ENCODE measurements at places on chromosomes 11 and 22. TPM values are rescaled to one million over a fixed set of nuclear protein-coding genes. Genes with fewer than 3 reads are reported as not detected.

DNA sequence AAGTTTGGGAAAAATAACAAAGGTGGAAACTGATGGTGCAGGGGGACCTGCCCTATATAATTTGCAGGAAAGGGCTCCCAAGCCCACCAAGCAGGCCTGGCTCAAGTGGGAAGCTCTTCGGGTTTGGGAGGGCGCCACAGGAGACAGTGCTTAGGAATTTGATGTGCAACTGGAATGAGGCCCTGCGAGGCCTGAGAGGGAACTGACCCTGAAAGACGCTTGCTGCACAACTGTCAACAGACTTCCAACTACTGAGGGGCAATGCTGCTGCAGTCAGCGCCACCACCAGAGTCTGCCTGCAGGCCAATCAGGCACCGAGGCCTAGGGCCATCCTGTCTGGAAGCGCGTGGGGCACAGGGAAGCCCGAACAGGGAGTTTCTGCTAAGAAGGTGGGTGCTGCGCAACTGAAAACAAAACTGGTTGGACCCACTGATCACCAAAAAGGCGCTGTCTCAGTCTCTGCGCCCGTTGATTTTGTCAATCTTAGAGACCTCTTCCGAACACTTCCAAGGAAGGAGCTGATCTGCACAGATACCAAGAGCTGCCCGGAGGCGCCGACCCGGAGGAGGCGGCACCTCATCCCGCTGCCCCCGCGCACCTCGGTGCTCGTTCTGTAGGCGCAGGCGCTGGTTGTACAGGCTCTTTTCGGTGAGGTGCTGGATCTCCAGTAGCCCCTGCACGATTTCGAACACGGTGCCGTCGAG, 667 bp downstream of the DGCR6L start:
- DNase-seq: peak; percentile 30

- no peak for DNase-seq
Observed at GRCh38 chr11:32062540-32062939, 28.3 kb upstream of the RCN1 start.

GRCh38 chr22:46338636-46339035, 3.1 kb downstream of the TRMU start:
- no peak for DNase-seq

- peak; percentile 77 for DNase-seq
Observed at GRCh38 chr11:68432874-68433273, 27.7 kb upstream of the PPP6R3 start.

- DNase-seq: peak; percentile 75
Observed at GRCh38 chr11:67372993-67373647, at the start of gene CLCF1. CLCF1 (minus strand) TSS chr11:67373598; CDS start chr11:67373539, 59 bp downstream.

DNA sequence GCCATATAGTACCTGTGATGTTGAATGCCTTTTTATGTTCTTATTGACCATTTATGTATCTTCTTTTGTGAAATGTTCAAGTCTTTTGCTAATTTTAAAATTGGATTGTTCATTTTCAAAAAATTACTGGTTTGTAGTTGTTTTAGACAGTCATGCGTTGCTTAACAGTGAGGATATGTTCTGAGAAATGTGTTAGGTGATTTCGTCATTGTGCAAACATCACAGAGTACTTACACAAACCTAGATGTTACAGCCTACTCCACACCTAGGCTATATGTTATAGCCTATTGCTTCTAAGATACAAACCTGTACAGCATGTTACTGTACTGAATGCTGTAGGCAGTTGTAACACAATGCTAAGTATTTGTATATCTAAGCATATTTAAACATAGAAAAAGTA, 32.5 kb downstream of the PDE3B start:
- DNase-seq: no peak

GRCh38 chr22:31532060-31532459, 35.7 kb downstream of the SFI1 start:
- no peak for DNase-seq

DNA sequence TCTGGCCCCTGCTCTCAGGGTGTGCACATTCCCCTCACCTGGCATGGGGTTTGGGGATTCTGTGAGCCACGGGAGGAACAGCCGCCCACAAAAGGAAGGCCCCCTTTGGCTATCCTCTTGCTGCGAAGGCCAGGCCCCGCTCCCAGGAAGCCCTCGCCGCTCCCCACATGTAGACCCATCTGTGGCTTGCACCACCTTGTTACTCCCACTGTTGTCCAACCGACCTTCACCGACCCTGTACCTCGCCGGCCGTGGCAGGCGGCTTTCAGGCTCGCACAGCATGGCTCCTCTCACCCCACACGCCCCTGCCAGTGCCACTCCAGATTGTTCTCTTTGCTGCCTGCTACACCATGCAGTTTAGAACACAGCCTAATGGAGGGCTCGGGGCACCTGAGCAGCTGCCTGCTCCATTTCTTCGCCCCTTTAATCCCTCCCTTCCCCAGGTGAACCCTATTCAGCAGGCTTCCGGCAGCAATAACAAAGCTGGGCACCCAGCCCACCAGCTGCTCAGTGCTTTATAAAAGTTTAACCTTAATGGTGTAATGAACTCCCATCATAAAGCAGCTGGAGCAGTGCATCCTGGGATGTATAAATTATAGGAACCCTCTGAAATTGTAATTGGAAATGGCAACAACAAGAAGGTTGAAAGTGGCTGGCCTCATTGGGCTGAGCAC, 10.7 kb downstream of the DAGLA start:
- DNase-seq: no peak

- no peak for DNase-seq
Observed at GRCh38 chr11:97968071-97968470, 1052.7 kb upstream of the CNTN5 start.

GRCh38 chr22:39135092-39135896, 17.2 kb downstream of the CBX7 start:
- peak; percentile 75 for DNase-seq

- DNase-seq: no peak
Observed at GRCh38 chr11:130940706-130941105, 24.4 kb upstream of the SNX19 start.

GRCh38 chr22:41057076-41057475, 35.3 kb upstream of the EP300 start:
- DNase-seq: no peak

DNA sequence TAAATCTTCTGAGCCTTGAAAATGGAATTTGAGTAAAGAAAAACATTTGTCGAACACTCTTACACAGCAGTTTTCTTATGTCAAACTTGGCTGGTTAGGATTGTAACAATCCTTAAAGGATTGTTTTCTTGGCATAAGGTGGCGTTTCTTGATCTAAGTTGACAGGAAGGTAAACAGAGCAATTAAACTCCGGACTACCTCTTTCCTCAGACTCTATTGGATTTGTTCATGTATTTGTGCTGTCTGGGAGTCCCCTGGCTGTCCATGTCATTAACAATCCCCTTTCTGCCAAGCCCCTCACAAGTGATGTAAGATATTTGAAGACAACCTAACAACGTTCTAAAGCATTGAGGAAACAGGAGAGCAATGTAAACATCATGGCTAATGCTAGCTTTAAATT, 222.5 kb upstream of the SNX19 start:
- DNase-seq: no peak

DNA sequence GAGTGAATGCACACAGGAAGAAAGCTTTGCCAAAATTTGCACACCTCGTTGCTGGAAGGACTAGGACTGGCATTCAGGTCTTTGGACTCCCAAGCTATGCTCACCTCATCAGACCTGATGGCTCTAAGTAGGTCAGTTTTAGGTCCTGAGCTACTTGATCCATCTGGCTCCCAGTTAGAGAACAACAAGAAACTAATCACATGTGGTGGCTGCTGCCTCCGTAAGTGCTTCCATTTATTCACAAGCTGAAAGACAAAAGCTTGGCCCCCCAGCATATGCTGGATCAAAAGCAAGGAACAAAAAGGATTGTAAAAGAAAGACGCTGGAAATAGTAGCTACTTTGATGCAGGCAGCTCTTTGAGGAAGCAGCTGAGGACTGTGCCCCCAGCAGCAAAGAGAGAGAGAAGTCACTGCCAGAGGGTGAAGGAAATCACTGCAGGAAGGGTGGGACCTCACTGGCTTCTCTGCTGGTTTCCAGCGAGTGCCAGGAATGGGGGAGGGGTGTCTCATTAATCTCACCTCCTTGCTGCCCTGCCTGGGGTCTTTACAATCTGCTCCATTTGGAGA, 268.9 kb downstream of the KIRREL3 start:
- DNase-seq: no peak

DNA sequence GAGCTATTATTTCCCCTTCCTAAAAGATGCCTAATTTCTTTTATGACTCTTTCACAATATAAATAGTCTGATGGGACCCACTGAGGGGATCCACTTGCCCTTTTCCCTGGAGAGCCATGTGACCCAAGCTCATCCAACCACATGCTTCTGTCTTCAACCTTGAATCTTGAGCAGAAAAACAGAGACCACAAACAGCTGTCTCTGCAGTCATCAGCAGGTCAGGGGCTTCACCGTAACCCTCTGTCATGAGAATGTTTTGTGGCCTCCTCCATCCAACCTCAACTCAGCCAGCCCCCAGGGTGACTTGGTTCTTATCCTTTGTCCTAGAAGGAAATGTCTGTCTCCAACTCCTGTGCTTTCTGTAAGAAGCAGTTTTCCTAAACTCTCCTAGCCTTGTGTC, 129.6 kb upstream of the POU2AF2 start:
- no peak for DNase-seq

GRCh38 chr11:104649002-104649401, 249.3 kb downstream of the CASP12 start:
- DNase-seq: no peak

GRCh38 chr22:35883031-35883620, 145.5 kb downstream of the RBFOX2 start:
- DNase-seq: no peak

GRCh38 chr22:19729507-19729906, 6.2 kb downstream of the GP1BB start:
- no peak for DNase-seq

DNA sequence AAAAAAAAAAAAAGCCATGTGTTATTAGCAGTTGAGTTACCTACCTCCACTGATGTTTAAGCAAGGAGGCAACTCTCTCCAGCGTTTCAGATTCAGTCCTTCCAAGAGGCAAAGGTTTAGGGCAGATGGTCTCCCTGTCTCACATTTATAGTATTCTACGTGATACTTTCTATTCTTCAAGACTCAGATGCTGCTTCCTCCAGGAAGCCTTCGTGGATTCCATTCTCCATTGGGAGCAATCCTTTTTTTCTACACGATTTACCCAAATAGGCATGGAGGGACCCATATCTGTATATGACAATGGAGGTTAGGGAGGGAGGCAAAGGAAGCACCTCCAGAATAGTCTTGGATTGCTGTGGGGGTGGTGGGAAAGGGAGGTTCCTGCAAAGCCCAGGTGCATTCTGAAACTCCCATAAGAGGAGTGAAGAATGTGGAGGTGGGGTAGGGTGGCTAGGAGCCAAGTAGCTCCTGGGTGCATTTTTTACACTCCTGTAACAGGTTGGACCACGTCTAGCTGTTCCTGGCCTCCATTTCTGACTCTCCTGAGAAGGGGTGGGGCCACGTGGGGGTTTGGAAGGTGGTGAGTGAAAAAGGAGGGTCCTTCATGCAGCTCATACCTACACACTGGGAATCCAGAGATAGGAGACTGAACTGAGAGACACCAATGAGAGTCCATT, 16.2 kb downstream of the YPEL4 start:
- no peak for DNase-seq

- DNase-seq: no peak
Observed at GRCh38 chr11:102530558-102530957, at the start of gene MMP7. MMP7 (minus strand) TSS chr11:102530747; CDS start chr11:102530700, 47 bp downstream.

DNA sequence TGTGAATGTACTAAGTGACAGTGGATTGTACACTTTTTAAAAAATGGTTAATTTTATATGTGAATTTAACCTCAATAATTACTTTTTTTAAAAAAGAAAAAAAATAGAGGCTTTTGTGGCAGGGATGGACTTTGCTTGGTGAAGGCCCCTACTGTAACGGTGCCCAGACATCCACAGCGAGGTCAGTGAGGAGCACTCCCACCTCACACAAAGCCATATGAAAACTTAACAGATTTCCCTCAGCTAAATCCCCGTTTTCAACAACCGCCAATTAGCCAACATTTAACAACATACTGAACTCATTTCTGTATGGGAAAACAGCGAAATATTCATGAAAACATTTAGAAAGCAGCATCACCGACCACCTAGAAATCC, 642 bp upstream of the C11orf58 start:
- DNase-seq: no peak

- DNase-seq: no peak
Observed at GRCh38 chr11:66912361-66912760, 45.8 kb downstream of the PC start.

GRCh38 chr22:46052801-46053562, 76.0 kb upstream of the WNT7B start:
- peak; percentile 75 for DNase-seq

- no peak for DNase-seq
Observed at GRCh38 chr22:37425800-37426705, 1.2 kb downstream of the ELFN2 start.

GRCh38 chr22:48218889-48219420, 1456.5 kb downstream of the TBC1D22A start:
- DNase-seq: no peak

DNA sequence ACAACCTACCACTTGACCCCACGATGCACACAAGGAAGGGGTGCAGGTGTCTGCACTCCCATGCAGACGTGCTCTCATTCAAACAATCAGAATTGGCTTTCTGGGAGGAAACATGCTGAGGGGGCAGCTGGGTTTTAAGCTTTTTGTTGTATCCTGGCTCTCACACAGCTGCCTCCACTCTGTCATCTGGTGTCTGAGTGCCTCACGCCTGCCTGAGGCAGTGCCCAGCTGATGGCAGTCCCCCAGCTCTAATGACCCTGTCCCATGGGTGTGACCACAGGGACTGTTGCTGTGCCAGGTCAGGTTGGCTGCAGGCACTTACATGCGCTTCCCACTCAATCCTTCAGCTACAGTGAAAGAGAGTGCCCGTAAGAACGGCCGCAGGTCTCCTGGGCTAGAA, 53.7 kb downstream of the ARFGAP3 start:
- peak; percentile 71 for DNase-seq

DNA sequence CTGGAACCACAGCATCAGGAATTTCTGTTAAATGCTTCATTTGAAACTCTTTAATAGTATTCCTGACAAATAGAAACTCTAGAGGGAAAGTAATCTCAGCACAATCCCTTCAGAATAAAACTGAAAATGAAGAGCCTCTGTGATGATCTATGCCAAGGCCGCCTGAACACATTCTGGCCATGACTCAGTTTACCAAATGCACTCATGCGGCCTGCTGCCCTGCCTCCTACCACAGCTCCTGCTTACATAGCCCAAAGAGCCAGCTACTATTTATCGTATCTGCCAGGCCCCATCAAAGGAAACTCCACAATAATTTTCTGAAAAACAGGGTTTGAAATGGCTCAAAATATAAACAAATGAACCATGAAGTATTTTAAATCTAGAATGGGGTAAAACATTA, 27.0 kb downstream of the ARL14EP start:
- DNase-seq: no peak

DGAT2 gene
- total RNA-seq: 20.7 TPM

SLC5A1 gene
- total RNA-seq: 215 TPM

MYBPC3 gene
- total RNA-seq: 2,568 TPM

LARGE1 gene
- total RNA-seq: 140 TPM

TYR gene
- total RNA-seq: not detected

NAP1L4 gene
- 154 TPM for total RNA-seq

MISFA gene
- total RNA-seq: 13.3 TPM

XKR3 gene
- total RNA-seq: not detected

Data from Right ventricle myocardium superior (tissue), 1 donor.